ENCODE measurements at places on chromosomes 5 and 9.

- no peak for DNase-seq
Observed at GRCh38 chr9:26754509-26755164, 138.0 kb downstream of the CAAP1 start.

GRCh38 chr5:151115272-151115905 lies 34.6 kb upstream of the TNIP1 start:
- no peak for DNase-seq

DNA sequence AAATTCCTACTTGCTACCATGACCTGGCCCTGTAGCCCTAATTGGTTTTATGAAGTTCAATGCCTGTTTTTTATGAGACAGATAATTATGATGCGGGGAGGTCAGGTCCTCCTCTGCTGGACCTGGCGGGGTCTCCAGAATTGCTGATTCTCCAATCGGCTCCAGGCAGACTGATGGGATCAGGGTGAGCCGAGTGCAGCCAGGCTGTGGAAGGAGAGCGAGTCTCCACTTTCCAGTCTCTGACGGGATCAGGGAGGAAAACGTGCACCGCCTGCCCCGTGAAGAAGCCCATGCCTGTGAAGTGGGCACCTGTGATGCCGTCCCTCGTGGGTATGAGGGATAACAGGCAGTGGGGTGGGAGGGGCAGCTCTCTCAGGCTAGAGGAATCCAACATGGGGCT lies 71.5 kb upstream of the HSPA9 start:
- DNase-seq = no peak

DNA sequence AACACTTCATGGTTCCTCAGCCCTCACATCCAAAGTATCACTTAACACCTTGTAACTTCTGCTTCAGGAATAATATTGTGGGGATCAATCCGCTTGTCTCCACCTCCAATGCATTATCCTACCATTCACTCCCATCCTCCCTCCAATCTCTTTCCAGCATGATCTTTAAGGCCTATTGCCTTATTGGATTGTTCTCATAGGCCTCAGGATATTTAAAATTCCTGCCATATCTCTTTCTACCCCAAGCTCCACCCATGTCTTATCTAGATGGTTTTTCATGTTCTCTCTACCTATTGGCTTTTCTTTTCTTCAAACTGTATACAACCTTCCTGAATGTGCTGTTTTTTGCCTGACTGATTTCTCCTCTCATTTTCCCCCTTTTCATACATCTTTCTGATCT lies 7.2 kb downstream of the KDM4C start:
- DNase-seq = no peak

- DNase-seq = no peak
Observed at GRCh38 chr9:114246558-114246957, 76.3 kb upstream of the ORM1 start.

GRCh38 chr5:133552925-133553525 lies 59.3 kb downstream of the FSTL4 start:
- DNase-seq = no peak

DNA sequence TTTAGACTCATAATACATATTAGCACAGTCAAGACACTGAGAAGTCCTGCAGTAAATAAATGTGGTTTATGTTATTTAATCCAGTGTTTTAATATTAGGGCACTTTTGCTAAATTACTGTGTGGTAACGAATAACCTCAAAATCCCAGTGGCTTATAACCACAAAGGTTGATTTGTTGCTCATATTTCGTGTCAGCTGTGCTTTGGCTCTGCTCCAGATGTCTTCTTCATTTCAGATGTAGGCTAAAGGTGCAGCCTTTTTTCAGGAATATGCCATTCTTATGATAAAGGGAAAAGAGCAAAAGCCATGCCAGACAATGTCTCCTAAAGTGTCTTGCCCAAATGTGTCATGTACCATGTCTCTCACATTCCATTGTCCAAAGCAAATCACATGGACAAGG lies 144.8 kb downstream of the BRINP1 start:
- DNase-seq = no peak

- no peak for DNase-seq
Observed at GRCh38 chr9:112162621-112163413, 12.3 kb downstream of the SUSD1 start.

DNA sequence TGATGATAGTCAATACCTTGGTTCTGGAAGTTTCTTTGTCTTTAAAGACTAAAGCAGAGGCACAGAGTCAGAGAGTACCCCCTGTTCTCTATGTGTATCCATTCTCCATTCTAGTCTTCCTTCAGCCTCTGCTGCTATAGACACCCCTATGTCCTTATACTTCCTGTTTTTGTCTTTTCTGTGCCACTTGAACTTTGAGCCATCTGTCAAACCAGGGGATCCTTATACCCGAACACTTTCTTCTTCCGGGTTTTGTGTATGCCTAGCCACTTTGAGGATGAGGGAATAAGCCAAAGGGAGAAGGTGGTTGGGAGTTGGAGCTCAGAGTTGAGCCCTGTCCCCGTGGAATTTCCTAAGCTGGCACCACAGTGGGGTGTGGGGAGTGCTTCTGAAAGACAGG lies 61.1 kb upstream of the IL6ST start:
- DNase-seq = no peak

- no peak for DNase-seq
Observed at GRCh38 chr5:83877911-83878706, 157.5 kb upstream of the HAPLN1 start.
